ENCODE measurements at places on chromosomes 5 and 9.

- no peak for DNase-seq
Measured at GRCh38 chr5:176740131-176740701, 70.1 kb upstream of the UNC5A start.

- DNase-seq: no peak
Measured at GRCh38 chr9:116360016-116360415, 206.4 kb downstream of the PAPPA start.

- DNase-seq: no peak
Measured at GRCh38 chr5:36870399-36871040, 6.0 kb upstream of the NIPBL start.

DNA sequence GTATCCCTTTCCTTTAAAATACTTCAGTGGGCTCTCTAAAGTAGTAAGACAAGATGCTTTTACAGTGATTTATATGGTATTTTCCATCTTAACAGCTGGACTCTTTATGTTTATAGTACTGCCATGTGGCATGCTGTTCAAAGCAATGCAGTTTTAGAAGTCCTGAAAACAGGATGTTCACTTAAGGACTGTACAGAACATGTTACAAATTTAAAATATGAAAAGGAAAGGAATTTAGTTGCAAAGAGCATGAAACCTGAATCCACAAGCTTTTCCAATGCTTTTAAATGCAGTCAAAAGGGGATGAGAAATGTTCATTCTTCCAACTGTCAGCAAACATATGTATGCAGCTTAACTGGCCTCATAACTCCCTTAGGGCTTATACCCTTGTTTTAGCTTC lies 580.2 kb downstream of the EFNA5 start:
- no peak for DNase-seq

DNA sequence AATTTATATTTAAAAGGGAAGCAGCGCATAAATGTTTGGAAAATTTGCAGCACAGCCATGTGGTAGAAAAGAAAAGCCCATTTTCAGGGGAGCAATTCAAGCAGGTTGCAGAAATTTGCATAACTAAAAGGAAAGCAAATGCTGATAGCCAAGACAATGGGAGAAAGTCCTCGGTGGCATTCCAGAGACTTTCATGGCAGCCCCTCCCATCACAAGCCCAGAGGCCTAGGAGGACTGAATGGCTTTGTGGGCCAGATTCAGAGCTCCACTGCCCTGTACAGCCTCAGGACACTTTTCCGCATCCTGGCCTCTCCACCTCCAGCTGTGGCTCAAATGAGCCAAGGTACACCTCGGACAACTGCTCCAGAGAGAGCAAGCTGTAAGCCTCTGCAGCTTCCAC lies 462.9 kb downstream of the CDK5RAP2 start:
- DNase-seq: no peak

DNA sequence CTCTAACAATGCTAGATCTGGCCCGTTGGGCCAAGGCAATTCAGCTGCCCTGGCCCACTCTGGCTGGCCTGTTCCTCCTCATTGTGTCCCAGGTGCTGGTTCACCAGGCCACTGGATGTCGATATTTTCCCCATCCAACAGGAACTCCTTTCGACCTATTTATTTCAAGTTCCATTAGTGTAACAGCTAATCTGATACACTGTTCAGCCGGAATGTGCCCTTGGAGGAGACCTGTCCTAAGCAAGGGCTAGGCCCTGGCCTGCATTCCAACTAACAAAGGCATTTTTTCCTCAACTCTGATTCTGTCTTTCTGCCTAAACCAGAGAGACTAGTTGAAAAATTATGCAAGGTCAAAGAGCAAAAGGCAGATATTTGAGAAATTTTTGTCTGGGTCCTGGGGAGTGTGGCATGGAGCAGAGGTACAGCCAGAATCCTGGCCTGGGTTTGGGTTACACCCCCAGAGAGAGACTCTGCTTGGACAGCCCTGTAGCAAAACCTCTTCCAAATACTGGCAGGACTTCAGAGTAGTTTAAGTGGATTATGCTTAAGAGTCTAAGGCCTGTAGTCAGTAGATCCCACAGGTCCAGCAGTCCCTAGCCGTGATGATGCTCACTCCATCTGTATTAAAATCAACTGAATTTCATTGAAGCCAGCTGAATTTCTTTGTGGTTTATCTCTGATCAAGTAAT lies 36.1 kb downstream of the MARCHF11 start:
- DNase-seq: no peak

- DNase-seq: no peak
Measured at GRCh38 chr5:138725818-138726416, 27.3 kb upstream of the CTNNA1 start.

GRCh38 chr5:53924392-53924791 lies 364.0 kb downstream of the NDUFS4 start:
- DNase-seq: no peak

DNA sequence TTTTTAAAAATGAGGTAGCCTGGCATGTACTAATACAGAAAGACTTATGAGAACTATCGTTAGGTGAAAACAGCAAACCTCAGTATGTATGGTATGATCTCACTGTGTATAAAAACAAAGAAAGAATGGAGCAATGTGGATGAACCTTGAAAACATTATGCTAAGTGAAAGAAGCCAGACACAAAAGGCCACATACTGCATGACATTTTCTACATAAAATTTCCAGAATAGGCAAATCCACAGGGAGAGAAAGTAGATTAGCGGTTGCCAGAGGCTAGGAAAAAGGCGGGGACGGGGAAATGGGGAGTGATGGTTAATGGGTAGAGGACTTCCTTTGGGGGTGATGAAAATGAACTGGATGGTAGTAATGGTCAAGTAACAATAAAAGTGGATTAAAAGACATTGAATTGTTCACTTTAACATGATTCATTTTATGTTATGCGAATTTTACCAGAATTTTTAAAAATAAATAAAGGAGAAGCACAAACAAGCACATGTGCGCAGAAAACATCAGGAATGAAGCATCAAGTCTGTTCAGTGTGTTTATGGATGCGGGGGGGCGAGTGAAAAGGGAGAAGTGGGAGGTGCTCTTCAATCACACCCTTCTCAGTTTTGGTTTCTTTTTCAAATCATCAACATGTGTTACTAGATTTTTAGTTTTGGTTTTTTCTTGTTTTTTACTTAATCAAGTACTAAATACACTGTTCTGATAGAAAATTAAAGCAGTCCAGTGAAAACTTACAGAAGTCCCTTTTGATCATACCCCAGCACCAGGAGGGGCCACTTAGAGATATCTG lies 16.3 kb downstream of the ROR2 start:
- DNase-seq: no peak

DNA sequence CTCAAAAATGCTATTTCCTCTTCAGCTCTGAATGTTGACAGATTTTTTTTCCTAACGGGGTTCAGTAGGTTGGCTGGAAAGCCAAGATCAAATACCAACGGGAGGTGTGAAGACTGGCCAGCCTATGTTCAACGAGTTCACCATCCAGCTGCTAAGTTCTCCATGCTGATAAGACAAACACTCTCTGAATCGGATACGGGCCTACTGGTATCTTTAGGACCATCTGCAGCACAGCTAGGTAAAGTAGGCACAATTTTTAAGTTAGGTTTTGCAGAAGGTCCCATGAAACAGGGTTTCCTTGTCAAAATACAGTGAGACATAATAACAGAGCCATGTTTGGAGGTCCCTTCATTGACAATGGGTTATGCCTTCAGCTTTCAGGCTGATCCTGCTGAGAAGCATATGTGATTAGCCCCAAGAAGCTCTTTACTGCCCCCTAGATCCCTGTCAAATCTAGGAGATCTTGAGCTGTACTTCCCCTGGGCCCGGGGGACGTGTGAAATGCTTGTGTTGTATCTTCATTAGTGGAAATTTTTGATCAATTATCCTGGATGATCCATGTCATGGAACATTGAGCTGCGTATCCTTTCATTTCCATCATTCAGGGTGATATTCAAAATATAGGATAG lies 60.6 kb downstream of the PGM5 start:
- no peak for DNase-seq

DNA sequence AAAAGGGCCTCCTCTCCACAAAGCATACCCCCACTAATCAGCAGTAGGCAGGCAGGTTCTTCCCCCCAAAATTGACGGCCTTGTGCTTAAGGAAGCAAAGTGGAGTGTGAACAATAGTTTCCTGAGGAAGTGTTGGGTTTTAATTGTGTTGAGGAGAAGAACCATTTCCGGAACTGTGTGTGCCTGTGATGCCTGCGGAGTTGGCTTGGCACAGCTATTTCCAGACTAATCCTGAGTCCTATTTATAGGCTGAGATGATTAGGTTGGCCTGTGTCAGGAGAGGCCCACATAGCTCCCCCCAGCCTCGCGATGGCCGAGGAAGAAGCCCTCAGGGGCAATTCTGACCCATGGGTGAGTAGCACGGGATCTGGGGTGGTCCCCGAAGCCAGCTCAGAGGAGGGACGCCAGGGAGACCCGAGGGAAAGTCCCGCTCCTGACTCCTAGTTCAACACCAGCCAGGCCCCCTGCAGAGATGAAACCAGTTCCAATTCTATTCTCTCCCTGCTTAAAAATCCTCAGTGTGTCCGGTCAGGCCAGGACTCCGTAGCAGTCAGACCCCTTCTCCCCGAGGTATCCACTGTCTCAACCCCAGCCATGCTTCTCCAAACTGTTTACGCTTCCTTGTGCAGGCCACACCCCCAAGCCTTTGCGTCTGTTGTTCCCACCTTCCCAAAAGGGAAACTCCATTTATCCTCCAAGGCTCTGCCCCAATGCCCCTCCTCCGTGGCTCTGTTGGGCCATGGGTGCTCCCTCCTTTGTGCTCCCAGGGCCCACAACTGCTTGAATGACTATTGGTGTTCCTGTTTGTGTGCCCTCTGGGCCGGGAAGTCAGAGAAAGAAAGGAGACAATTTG lies 18.1 kb downstream of the GSN start:
- no peak for DNase-seq

- no peak for DNase-seq
Measured at GRCh38 chr5:151449297-151449696, 1.9 kb downstream of the SLC36A1 start.

- no peak for DNase-seq
Measured at GRCh38 chr5:81786496-81786895, 35.6 kb upstream of the SSBP2 start.

GRCh38 chr5:41795125-41795524 lies 75.1 kb downstream of the OXCT1 start:
- DNase-seq: no peak

- no peak for DNase-seq
Measured at GRCh38 chr9:94976077-94976476, 249.6 kb downstream of the AOPEP start.

GRCh38 chr5:71892641-71893365 lies 173.7 kb downstream of the CARTPT start:
- no peak for DNase-seq

- DNase-seq: no peak
Measured at GRCh38 chr9:126297661-126298060, 29.0 kb upstream of the MVB12B start.

- DNase-seq: no peak
Measured at GRCh38 chr9:86041311-86041741, 58.0 kb downstream of the GOLM1 start.

GRCh38 chr5:154220625-154221024 lies 30.1 kb downstream of the GALNT10 start:
- DNase-seq: no peak

DNA sequence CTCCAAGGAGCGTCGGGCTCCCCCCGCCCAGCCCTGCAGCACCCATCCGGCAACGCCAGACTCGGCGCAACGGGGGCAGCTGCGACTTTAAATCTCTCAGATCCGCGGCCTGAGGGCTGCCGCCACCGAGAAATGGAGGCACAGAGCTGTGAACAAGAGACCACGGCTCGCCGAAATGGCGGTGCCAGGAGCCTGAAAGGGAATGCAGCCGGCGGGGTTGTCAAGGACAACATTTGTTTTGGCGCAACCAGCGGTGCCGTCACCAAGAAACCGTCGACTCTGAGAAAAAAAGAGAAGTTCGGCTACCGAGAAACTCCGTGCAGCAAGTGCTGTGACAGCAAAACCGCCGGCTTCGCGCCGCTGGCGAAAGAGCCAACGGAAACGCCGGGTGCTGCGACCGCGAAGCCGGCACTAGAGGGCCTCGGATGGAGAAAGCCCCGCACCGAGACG lies 2.1 kb upstream of the ANXA2R start:
- no peak for DNase-seq

GRCh38 chr5:99010294-99010693 lies 81.5 kb upstream of the CHD1 start:
- no peak for DNase-seq

DNA sequence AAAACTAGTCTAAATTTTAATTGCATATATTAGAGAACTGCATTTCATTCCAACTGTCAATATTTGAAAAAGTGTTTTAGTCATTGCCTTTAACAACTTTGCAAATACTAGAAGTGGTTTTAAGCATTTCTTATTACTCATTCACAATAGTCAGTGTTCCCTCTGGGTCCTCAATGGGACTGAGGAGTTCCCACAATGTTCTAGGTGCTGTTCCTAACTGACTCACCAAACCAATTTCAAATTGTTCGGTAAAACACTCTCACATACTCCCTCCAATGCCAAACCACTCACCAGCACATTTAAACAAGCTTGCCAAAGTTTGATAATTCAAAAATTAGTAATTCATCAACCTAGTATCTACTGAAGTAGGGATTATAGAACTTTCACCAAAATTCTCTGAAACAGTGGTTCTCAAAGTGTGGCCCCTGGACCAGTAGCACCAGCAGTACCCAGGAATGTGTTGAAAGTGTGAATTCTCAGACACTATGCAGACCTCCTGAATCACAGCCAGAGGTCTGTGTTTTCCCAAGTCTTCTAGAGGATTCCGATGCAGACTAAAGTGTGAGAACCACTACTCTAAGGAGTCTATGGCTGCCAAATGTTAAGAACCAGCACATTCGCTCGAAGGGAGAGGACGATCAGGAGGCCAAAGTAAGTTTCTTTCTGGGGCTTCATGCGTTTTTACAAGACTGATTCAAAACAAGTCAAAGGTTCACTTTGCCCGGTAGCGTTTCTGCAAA lies 72.8 kb downstream of the APBA1 start:
- no peak for DNase-seq
